ENCODE measurements at places on chromosomes 11 and 22.
A peak's percentile ranks its signal among the peaks of the same experiment; 100 is the strongest.

DNA sequence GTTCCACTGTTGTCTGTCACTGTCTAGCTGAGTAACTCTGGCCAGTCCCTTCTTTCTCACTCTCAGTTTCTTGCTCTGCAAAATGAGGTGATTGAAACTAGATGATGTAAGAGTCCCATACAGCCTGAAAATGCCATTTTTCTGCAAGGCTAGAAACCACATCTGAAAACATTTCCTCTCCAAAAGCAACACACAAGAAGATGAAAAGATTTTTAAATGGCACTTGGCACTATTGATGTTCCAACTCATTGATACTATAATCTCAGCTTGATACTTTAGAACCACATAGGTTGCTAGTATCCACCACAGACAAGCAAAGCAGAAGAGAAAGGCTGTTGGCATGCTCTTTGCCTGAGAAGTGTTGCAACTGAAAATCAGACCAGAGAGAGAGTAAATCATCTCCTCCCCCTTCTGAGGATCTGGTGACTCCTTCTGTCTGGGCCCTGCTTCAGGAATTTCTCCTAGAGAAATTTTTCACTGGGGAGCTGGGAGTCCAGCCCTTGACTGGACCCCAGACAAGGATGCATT, 1217.9 kb downstream of the LRRC4C start:
- no peak for DNase-seq

- DNase-seq = no peak
Measured at GRCh38 chr11:117934526-117935307, 5.5 kb upstream of the TMPRSS13 start.

GRCh38 chr11:62108017-62108750, 15.6 kb upstream of the INCENP start:
- DNase-seq = no peak

DNA sequence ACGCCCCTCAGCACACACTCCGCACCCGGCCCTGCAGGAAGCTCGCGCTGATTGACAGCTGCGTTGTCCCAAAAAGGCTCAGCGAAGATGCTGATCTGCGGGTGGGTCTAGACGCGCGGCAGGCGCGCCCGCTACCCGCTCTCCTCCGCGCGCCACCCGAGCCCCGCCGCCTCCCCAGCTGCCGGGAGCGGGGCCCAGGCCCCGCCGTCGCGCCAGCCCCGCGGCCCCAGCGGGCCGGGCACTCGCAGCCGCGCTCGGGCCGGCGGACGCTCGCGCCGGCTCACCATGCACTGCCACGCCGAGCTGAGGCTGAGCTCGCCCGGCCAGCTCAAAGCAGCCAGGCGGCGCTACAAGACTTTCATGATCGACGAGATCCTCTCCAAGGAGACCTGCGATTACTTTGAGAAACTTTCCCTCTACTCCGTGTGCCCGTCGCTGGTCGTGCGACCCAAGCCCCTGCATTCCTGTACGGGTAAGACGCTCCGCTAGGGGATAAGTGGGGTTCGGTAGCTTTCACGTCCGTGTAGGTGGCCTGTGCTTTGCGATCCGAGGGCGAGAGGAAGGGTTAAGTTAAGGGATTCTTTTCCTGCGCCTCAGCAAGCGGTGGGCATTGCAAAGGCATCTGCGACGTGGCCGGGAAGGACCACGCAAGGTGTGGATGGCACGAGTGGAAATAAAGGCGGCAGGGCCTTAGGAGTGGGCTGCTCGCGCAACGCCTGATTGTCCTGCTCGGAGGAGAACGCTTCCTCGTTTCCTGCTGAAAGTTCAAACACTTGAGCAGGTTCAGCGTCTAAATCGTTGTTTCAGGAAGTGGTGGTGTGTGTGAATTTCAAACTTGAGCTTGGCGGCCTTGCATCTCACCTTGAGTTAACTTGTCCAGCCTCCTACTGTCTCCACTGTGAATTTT, at the start of gene BARX2:
Gene BARX2 (plus strand): TSS at position 98 of the 907 bp plus-strand sequence. CDS start 188 bp downstream, at position 286.
- DNase-seq = no peak

DNA sequence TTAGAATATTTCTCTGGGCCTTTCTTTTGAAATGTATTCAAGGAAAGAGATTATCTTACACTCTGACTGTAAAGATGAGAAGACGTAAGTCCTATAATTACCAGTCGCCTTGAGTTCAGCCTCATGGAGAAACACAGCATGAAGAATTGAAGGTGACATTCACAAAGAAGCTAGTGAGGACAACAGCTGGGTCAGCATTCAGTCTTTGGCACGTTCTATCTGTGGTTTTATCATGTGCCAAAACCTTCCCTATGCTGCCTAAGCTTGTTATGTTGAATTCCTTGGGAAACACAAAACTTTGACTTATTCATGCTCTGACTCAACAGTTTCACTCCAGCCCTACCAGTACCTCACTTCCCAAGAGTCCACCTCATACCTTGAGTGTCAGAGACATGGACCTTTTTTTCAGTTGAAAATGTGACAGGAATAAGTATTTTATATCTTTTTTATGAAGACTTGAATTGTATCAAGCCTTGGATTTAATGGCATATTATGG, 198.8 kb upstream of the KIRREL3 start:
- DNase-seq = no peak

DNA sequence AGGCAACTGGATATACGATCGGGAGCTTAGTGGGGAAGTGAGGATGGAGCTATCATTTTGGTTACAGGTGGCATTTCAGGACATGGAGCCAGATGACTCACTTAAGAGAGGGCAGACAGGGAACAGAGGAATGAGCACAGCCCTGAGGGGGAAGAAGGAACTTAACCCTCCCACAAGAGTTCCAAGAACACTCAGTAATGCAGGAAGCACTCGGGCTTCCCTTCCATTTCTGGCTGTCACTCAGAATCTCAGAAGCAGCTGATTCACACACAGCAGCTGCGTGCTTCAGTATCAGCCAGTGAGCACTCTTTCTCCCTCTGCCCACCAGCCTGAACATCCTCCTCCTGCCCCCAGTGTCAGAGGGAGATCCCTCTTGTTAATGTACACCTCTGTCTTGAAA, 34.8 kb downstream of the EFCAB6 start:
- DNase-seq = peak; percentile 15

DNA sequence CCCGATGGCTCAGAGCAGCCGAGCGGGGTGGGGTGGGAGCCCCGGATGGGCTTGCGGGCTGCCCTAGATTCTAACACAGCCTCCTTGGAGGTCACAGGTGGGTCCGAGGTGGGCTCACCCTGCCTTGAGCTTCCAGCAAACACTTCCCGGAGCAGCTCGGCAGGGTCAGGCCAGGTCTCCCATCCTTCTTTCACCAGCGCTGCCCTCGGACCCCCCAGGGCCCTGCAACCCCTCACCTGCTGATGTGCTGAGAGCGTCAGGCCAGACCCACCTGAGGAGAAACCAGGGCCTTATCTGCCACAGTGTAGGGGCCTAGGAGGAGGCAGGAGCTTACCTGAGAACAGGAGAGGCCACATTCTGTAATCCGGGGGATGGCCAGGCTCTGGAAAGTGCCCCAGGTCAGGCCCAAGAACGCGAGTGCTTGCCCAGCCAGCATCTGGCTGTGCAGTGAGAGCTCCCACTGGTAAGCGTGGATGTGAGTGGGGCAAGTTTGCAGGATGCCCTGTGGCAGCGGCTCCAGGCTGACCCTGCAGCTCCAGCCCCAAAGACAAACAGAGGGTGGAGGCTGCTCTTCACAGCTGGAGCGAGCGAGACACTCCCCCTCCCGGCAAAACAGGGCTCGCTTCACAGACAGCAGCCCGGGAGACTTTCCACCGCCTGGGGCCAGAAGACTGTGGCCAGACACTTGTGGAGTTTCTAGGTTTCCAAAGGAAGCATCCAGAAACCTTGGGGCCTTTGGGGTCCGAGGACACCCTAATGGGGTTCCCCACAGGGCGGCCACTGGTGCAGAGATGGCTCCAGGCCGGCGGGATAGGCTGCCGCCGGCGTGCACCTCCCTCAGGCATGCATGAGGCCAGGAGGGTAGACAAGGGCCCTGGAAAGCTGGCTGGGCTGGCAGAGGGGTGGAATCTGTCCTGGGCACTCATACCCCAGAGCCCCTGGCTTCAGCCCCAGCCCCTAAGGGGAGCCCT, at the start of gene IL17REL:
Gene IL17REL (minus strand): TSS at position 555 of the 971 bp plus-strand sequence. CDS start 119 bp downstream, at position 436.
- no peak for DNase-seq

DNA sequence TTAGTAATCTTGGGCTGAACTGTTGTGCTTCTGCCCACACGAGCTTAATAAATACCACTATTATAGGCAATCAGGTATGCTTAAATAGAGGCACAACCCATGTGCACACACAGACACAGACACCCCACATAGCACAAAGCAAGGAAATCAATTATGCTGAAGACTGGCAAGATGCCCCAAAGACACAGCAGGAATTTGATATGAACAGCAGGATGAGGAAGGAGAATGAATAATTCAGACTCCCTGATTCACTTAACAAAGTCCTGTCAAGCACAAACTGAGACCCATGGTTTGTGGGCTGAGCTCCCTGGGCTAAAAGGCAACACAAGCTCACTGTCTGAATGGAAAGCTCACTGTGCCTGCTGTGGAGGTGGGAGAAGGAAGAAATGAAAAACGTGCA, 42.5 kb downstream of the RBFOX2 start:
- no peak for DNase-seq

DNA sequence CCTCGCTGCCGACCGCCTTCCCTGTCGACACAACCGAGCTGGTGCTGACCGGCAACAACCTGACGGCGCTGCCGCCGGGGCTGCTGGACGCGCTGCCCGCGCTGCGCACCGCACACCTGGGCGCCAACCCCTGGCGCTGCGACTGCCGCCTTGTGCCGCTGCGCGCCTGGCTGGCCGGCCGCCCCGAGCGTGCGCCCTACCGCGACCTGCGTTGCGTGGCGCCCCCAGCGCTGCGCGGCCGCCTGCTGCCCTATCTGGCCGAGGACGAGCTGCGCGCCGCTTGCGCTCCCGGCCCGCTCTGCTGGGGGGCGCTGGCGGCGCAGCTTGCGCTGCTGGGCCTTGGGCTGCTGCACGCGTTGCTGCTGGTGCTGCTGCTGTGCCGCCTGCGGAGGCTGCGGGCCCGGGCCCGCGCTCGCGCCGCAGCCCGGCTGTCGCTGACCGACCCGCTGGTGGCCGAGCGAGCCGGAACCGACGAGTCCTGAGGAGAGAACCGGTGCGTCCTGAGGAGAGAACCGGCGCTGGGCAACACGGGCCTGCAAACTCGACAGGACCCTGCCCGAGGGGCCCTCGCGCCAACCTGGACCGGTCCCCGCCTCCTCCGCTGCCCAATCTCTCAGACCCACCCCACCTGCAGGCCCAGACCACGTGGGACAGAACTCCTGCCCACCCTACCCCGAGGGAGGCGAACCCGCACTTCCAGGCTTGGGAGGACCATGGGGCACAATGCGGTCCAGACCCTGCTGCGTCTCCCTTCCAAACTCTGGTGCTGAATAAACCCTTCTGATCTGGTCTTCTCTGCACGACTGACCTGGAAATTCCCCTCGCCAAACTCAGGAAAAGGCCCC, 866 bp downstream of the GP1BB start:
- no peak for DNase-seq

GRCh38 chr11:60370811-60371298, 7.5 kb upstream of the MS4A7 start:
- no peak for DNase-seq

- no peak for DNase-seq
Measured at GRCh38 chr11:108985945-108986279, 321.0 kb downstream of the DDX10 start.

DNA sequence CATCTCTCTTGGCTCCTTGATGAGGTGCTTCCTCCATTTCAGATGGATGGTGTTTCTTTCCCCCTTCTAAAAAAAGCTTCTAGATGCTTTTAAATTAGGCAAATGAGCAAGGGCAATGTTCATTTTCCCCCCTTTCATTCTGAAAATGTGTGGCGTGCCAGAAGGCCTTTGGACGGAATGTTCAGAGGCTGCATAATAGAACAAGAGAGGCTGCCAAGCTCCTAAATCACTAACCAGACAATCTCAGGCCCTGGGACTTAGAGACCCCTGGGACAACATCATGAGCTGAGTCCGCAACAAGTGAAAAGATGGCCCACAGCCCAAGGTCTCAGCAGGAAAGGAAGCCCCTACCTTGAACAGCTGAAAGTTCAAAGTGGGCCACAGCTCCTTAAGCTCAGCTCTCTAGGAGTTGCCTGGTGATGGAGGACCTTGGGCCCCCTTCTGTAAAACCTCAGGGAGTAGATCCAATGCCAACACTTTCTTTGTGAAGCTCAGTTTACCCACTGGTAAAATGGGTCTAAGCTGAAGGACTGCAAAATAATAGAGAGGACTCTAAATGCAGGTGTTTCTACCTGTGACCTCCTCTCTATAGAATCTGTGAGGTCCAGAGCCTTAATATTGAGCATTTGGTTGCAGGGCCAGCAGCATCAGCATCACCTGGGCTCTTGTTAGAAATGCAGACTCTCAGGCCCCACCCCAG, 144.0 kb downstream of the FBXO7 start:
- DNase-seq = no peak

- peak; percentile 13 for DNase-seq
Measured at GRCh38 chr11:120431633-120432032, 79.9 kb upstream of the GRIK4 start.

DNA sequence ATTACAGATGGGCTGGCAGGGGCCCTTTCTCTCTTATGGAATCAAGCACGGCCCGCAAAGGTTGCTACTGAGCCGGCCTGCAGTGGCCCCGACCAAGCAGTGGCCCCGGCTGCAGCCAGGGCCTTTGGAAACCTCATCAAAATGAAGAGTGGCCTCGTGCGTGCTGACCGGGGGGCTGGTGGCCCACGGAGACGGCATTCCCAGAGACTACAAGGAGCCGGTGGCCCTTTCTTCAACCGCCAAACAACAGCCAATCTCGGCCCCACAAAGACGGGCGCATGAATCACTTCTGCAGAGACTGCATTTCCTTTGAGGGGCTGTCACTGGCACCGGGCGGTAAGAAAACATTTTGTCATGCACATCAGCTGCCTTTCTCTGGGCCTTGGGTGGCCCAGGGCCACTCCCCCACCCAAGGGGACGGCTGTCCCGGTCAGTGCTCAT, 43.1 kb upstream of the FGF3 start:
- DNase-seq = no peak

DNA sequence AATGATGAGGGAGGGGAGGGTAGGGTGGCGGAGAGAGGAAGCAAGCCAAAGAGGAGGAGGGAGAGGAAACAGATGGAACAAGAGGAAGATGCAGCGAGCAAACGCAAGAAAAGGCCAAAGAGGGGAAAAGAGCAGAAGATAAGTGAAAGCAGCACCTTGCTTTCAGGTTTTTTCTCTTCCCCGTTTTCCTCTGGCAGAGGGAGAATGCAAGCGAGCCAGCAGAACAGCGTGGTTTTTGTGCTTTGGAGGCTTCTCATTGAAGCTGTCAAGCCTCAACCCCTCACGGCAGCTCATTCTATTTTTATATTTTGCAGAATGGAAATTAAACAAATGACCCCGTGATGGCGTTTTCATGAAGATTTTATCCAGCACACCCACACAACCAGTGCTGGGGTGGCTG, 67.1 kb upstream of the GRAMD1B start:
- DNase-seq = no peak

GRCh38 chr11:134223836-134224709, at the start of the genes NCAPD3 and VPS26B:
TSS of gene NCAPD3 (minus strand) at chr11:134223967. CDS start at chr11:134223926, 41 bp downstream.
TSS of gene VPS26B (plus strand) at chr11:134224671. CDS start at chr11:134225123, 452 bp downstream.
- peak; percentile 93 for DNase-seq

- no peak for DNase-seq
Measured at GRCh38 chr11:110582728-110583432, 129.4 kb downstream of the ARHGAP20 start.

- DNase-seq = peak; percentile 9
Measured at GRCh38 chr11:123973816-123974215, 3.8 kb downstream of the OR10S1 start.

GRCh38 chr22:33124471-33124870, 66.3 kb upstream of the SYN3 start:
- no peak for DNase-seq

GRCh38 chr22:19106886-19107729, 15.1 kb downstream of the DGCR2 start:
- no peak for DNase-seq

- DNase-seq = no peak
Measured at GRCh38 chr11:117908959-117909610, 20.1 kb downstream of the TMPRSS13 start.

GRCh38 chr22:30245181-30245984, 1.2 kb downstream of the LIF start:
- no peak for DNase-seq
